ENCODE measurements at places on chromosomes 11 and 22.

DNA sequence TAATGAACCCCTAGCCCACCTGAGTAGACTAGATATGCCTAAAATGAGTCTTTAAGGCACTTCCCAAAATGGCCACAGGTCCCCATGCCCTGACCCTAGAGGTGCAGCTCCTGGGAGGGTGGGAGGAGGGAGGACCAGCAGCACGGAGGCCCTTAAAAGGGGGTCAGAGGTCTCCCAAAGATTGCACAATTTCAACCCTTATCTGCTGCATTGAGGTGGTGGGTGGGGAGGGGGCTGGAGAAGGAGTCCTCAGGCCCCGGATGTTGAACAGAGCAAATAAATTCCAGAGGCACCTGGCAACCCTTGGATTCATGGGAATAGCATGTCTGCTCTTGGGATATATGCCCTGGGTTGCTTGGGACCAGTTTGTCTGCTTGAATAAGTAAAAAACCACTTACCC is 57.6 kb downstream of the NAV2 start:
- DNase-seq, result no peak

DNA sequence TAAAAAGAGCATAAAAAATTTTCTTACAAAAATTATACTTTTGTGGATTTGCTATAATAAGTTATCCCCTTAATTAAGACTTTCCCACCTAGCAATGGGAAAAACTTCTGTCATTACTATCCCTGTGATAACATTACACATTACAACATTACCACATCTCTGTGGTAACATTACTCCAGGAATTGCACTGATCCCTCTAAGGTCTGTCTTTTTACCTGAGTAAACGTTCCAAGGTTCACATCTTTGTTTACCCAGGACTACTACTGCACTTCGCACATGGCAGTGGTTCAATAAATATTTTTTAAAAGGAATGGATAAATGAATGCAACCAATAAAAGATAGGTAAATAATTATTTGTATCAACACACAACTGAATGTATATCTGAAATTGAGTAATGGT is 92.4 kb upstream of the NOX4 start:
- DNase-seq, result no peak

DNA sequence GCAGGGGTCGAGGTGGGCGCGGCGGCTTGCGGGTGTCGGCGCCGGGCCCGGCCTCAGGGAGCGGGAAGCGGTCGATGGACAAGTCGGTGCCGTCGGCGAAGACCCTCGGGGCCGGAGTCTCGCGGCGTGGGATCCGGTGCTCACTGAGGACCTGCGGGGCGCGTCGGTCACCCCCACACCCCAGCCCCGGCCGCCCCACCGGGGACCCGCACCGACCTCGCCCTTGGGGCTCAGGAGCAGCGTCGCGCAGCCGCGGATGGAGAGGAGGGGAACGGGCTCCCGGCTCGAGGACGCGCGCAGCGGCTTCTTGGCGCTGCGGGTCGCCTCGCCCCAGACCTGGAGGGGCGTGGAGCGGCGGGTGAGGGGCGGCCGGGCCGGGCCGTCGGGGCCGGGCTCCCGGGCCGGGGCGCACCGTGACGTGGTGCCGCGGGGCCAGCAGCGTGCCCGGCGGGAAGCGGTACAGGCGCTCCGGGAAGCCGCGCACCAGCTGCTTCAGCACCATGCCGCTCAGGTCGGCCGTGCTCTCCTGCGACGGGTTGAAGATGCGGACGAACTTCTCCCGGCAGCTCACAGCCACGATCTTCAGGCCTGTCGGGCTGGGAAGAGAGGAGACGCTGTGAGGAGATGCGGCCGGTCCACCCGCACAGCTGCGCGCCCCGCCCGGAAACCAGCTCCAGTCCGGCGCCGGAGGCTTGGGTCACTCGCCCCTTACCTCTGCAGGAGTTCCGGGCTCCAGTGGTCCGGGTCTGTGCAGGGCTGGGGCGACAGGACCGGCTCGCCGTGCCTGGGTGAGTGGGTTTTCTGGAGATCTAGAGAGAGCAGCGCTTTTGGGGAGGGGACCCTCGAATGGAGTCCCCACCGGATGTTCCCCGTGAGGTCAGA is 4.5 kb downstream of the LMNTD2 start:
- DNase-seq, result no peak

DNA sequence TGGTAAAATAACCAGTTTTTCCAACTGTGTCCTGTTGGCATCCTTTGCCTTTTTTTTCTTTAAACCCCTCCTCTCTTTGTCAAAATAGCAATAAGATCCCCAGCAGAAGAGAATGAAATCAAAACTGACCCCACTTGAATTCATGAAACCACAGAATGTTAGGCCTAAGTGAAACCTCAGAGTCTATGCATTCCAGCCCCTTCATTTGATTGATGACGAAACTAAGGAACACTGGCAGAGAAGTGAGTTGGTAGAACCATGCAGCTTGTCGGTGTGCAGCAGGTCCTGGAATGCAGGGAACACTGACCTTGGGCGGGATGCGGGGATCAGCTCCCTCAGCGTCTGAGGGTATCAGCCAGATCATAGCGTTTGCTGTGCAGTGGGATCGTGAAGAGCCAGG is 57.5 kb downstream of the GRK3 start:
- no peak for DNase-seq

- DNase-seq, result no peak
Observed at GRCh38 chr11:64642871-64643255, 51.8 kb downstream of the SLC22A12 start.

- no peak for DNase-seq
Observed at GRCh38 chr11:122922893-122923292, 40.3 kb downstream of the JHY start.

DNA sequence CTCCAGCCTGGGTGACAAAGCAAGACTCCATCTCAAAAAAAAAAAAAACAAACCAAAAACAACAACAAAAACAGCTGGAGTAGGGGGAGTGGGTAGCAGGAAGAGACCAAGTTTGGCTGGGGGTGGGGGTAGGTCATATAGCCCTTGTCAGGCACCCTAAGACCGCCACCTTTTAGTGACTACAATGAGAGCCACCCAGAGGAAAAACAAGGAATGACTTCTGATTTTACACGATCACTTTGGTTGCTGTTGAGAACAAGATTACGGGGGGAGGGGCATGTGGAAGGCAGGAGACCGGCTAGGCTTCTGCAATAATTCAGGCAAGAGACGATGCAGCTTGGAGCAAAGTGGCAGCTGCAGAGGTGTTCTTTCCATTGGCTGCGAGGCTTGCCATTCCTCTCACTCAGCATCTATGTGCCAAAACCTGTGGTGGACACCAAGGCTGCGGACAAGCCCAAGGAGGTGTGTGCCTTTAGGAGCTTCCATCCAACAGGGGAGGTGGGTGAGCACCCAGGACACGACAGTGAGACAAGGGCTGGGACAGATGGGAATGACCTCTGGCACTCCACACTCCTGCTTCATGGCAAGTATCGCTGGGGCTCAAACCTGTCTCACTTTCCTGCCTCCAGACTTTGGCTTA is 1.7 kb downstream of the RPS19BP1 start:
- peak; percentile 71 for DNase-seq

- DNase-seq, result no peak
Observed at GRCh38 chr22:37634417-37634924, 5.0 kb upstream of the SH3BP1 start.

DNA sequence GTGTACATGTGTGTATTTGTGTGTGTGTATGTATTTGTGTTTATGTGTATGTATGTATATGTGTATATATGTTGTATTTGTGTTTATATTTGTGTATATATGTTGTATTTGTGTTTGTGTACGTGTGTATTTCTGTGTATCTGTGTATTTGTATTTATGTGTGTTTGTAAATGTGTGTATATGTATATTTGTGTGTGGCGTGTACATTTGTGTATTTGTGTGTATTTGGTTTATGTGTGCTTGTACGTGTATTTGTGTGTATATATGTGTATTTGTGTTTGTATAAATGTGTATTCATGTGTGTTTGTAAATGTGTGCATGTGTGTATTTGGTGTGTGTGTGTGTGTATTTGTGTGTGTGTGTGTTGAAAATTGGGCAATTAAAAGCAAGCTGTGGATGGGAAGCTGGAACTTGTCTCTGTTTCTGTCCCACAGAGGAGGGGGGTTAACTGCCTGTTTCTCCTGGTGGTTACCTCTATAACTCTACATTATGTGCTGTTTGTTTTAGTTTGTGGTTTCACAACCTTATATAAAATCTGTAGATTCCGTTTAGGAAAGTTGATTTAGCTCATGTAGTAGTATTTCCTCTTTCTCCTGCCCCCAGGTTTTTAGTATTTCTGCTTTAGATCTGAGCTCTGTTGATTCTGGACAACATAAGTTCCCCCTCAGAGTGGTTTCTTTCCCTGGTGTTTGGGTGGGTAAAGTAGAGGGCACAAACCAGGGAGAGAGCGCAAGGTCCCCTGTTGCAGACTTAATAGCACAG is 28.9 kb downstream of the AP2A2 start:
- no peak for DNase-seq

- DNase-seq, result no peak
Observed at GRCh38 chr11:128394431-128395089, 192.8 kb downstream of the ETS1 start.

DNA sequence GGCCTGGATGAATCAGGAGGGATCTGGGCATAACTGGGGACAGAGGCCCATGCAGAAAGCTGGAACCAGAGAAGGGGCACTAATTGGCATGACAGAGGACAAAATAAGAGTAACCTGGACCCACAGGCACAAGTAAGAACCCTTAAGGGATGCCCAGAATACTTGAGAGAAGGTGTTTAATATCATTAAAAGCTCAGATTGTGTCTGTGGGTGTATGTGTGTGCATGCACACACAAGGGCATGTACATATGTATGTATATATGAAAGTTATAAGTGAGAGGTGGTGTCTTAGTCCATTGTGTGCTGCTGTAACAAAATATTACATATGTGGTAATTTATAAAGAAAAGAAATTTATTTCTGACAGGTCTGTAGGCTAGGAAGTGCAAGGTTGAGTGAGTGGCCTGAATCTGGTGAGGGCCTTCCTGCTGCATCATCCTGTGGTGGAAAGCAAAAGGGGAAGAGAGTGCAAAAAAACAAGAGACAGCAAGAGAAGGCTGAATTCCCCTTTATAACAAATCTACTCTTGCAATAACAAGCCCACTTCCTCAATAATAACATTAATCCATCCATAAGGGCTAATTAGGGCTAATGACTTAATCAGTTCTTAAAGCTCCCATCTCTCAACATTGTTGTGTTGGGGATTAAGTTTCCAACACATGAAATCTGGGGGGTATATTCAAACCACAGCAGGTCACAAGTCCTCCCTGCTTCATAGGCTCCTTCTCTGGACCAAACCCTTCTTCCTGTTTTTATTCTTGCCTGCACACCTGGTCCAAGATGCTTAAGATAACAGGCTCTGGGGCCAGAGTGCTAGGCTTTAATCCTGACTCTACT is 68.3 kb upstream of the POU2AF2 start:
- DNase-seq, result no peak

- DNase-seq, result no peak
Observed at GRCh38 chr22:38273135-38273826, 471 bp upstream of the TMEM184B start.

DNA sequence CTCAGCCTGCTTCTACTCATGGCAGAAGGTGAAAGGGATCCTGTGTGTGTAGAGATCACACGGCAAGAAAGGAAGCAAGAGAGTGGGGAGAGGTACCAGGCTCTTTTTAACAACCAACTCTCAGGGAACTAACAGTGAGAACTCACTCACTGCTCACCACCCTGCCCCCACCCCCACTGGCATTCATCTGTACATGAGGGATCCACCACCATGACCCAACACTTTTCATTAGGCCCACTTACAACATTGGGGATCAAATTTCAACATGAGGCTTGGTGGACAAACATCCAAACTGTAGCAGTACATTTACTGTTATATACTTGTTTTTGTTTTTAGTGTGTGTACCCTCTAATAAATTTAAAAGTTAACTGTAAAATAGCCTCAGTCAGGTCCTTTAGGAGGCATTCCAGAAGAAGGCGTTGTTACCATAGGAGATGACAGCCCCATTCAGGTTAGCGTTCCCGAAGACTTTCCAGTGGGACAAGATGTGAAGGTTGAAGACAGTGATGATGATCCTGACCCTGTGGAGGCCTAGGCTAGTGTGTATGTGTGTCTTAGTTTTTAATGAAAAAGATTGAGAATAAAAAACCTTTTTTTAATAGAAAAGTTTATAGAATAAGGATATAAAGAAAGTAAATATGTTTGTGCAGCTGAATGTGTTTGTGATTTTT is 11.3 kb downstream of the CUL5 start:
- DNase-seq, result no peak

GRCh38 chr22:27461470-27461869 is 340.1 kb downstream of the MN1 start:
- DNase-seq, result peak; percentile 94

GRCh38 chr11:59423835-59424234 is 2.4 kb downstream of the OR5A2 start:
- DNase-seq, result no peak

DNA sequence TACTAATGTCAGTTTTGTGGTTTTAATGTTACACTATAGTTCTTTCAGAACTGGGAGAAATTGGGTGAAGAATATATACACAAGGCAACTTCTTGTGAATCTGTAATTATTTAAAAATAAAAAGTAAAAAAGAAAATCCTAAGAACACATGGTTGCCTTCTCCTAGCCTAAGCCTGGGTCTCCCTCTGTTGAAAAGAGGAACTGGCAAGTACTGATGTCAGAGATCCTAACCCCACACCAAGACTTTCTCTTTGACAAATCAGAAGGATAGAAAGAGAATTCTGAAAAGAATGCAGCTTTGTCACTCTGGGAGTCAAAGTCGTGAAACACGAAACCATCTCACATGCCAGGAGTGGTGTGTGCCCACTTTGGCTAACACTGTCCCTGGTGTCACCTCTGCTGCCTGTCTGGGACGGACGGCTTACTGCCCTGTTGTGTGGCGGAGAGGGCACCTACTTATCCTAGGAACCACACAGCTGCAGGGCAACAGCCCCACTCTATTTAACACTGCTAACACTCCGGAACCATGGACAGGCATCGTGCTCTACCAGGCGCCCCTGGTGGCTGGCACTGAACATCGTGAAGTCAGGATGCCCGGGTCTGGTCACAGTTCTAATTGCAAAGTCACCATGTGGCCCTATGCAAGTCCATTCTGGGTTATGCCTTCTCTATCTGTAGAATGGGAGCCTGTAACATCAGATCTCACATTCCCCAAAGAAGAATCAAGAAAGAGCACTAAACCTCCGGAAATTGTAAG is 108.7 kb upstream of the CD82 start:
- no peak for DNase-seq

DNA sequence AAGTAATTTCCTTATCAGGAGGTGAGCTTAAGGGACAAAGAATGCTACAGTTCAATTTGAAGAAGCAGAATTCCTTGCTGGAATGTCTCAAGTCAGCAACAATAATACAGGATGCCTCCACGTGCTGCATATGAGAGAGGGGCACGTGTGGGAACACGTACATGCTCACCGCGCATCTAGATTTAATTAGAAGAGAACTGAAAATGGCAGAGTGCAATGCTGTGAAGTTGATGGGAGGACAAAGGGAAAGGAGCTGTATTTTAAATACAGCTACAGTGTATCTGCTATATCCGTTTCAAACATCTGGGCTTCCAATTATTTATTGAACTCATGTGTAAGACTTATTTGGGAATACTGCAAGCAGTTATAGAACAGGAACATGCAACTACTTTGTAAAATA is 328.7 kb downstream of the SOX6 start:
- DNase-seq, result no peak

DNA sequence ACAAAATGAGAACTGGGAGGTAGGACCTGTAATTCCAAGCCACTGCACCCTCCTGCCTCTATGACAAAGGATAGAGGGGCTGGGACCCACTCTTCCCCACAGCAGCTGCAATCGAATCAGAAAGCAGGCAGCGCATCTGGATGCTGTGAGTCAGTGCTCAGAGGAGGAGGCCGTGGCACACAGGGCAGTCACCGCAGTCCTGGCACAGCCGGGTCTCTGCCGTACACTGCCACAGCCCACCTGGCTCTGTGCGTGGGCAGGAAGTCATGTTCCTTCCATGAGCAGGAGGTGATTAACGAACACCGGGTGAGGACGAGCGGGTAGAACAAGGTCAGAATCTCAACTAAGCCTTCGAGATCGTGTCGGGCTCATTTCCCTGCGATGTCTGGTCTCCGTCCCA is 30.2 kb upstream of the PPFIA1 start:
- no peak for DNase-seq
